ENCODE measurements at places on chromosomes 16 and 17.

DNA sequence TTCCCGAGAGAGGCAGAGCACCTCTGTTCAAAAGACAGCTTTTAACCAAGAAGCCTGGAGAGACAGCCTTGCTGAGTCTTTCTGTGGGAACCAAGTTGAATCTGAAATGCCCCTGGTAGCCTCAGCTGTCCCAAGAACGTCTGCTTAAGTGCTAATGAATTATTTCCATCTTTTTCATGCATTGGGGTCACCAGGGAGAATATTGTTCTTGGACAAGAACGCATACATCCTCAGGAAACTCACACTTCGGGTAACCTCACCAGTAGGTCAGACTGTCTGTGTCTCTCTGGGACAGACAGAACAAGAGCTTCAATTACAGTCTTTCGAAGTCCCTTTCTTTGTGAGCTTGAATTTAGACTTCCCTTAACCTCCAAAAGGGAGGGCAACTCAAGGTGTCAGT lies 134.6 kb upstream of the ADAMTS18 start:
- DNase-seq = no peak

DNA sequence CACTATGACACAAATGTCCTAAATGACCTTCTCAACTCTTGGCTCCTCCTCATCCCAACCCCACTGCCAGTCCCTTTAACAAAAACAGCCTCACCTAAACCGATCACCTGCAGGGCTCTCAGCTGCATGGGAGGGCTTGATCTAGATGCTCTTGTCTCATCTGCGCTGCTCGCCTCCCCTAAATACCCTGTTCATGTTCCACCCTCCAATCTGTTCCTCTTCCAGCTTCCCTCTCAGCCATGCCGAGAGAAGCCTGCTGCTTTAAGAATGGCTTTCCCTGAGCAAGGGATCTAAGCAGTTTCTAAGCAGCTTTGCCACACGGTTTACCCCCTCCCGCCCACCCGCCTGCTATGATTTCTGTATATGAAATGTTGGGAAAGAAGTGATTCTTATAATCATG lies 23.7 kb downstream of the PIPOX start:
- no peak for DNase-seq

GRCh38 chr17:78315355-78316114 lies 44.3 kb downstream of the SOCS3 start:
- DNase-seq = peak; percentile 95

- DNase-seq = peak; percentile 42
Observed at GRCh38 chr17:76714822-76715495, 4.2 kb upstream of the MXRA7 start.

GRCh38 chr17:50170662-50171370 lies 5.0 kb downstream of the SGCA start:
- DNase-seq = peak; percentile 50

GRCh38 chr17:49859991-49860953 lies 12.4 kb upstream of the TAC4 start:
- no peak for DNase-seq

GRCh38 chr16:11535494-11535893 lies 51.2 kb downstream of the LITAF start:
- no peak for DNase-seq

GRCh38 chr16:1534021-1535020 lies 855 bp downstream of the TMEM204 start:
- no peak for DNase-seq

DNA sequence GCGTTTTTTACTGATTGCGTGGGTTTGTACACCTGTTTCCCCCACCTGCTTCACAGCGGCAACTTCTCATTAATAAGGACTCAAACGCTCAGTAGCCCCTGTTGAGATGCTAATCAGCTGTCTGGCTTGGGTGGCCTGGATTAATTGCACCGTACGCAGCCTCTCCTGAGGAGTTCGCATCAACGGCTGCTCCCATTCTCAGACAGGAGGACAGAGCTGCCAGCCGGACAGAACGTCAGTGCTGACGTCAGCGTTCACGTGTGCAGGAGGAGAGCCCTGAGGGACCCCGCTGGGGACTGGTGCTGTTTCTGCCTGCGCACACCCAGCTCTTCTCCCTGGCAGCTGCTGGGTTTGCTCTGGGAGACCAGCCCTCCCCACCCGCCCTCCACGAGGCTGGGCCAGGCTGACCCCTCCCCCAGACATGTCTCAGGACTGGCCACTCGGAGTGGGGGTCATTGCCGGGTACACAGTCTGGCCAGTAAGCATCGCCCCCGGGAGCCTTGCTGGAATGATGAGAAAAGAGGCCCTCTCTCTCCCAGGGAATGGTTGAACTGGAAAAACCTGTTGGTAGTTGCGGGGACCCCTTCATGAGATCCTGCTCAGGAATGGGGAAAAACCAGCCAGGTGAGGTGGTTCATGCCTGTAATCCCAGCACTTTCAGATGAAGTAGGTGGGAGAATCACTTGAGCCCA lies 5.7 kb upstream of the BANP start:
- DNase-seq = no peak

DNA sequence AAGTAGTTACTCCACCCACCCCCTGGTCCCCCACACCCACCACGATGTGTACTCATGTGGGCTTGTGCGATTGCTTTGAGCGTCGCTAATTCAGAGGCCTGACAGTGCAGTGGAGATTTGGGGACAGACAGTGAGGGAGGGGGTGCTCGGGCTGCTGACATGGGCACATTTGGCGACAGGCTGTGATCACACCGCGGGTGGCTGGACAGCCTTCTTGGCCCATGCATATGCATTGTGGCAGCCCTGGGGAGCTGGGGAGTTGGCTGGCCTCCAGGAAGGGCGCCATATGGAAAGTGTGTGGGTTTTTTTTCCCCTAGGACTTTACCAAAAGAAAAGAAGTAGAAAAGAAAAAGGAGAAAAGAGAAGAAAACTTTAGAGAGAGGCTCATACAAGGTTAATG lies 275.5 kb upstream of the N4BP1 start:
- DNase-seq = no peak

- DNase-seq = no peak
Observed at GRCh38 chr16:11554053-11554452, 32.7 kb downstream of the LITAF start.

- DNase-seq = no peak
Observed at GRCh38 chr17:78806451-78806850, 24.4 kb upstream of the CYTH1 start.

- DNase-seq = no peak
Observed at GRCh38 chr16:8358937-8359336, 231.4 kb downstream of the TMEM114 start.

- DNase-seq = peak; percentile 91
Observed at GRCh38 chr17:2982854-2983253, 80.6 kb downstream of the OR1D5 start.

GRCh38 chr17:48878920-48879898 lies 13.4 kb upstream of the ATP5MC1 start:
- DNase-seq = peak; percentile 57

DNA sequence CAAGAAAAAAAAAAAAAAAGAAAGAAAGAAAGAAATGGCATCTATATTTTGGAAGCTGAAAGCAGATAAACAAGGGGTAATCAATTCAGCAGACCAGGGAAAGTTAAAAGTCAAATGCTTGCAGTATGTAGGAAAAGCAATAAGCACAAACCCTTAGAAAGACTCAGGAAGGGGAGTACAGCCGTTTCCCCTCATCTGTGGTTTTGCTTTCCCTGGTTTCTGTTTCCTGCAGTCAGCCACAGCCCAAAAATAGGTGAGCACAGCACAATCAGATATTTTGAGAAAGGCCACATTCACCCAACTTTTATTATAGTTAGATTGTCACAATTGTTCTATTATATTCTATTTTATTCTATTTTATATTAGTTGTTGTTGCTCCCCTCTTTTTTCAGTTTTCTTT lies 14.4 kb upstream of the ALOX12 start:
- no peak for DNase-seq

DNA sequence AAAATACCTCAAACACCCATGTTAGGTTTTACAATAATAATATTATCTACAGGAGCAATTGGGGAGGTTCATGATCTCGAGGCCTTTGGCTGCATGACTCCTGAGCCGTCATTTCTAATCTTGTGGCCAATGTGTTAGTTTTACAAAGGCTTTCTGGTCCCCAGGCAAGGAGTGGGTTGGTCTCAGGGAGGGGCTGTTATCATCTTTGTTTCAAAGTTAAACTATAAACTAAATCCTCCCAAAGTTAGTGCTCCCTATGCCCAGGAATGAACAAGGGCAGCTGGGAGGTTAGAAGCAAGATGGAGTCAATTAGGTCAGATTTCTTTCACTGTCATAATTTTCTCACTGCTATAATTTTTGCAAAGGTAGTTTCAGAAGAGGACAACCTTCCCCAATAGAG lies 9.1 kb upstream of the CCL5 start:
- no peak for DNase-seq

DNA sequence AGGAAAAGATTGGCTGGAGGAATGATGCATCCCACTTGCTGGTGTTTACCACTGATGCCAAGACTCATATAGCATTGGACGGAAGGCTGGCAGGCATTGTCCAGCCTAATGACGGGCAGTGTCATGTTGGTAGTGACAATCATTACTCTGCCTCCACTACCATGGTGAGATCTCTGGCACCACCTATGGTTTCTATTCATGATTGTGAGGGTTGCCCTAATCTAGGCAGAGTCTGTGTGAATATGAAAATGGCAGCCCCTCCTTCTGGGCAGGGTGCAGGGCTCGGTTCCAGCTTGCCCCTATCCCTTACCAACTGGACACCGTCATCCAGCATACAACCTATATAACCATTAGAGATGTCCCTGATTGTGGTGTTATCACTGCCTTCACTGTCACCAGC lies 33.4 kb downstream of the ITGB3 start:
- DNase-seq = no peak

DNA sequence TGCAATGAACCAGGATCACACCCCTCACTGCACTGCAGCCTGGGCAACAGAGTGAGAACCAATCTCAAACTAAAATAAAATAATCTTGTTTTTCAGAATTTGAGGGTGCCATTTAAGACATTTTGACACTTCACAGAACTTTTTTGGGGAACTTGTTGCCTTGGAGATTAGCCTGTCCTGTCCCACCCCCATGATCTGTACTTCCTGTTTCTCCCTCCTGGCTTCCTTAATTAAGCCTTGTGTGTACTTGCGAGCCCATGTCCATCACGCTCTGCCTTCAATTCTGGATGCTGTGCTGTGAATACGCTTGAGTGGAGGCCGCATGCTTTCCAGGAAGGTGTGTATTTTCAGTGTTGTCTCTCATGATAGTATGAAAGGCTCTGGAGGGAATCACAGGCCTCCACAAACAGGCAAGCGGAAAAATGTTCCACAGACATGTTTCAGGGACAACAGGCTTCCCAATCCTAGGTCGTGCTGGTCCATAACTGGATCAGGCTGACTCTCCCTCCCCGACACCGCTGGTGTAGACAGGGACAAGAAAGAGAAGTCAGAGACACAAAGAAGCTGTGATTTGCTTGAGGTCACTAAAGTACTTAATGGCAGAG lies 56.9 kb downstream of the NOS2 start:
- DNase-seq = no peak

DNA sequence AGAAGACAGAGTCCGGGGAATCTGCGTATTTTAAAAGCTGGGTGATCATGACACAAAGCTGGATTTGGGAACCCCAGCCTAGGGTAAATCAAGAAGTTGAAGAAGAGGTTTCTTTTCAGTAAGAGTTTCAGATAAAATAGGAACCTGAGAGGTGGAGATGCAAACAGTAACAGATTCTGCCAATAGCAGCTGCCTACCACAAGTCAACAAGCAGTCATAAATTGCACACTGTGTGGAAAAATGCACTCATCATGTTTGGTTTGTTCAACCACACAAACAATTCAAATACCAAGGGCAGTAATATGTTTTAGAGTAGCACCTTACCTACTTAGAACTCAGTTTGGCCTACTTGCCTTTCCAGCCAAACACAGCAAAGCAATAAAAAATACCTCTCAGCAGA lies 14.0 kb downstream of the MYO1D start:
- no peak for DNase-seq

DNA sequence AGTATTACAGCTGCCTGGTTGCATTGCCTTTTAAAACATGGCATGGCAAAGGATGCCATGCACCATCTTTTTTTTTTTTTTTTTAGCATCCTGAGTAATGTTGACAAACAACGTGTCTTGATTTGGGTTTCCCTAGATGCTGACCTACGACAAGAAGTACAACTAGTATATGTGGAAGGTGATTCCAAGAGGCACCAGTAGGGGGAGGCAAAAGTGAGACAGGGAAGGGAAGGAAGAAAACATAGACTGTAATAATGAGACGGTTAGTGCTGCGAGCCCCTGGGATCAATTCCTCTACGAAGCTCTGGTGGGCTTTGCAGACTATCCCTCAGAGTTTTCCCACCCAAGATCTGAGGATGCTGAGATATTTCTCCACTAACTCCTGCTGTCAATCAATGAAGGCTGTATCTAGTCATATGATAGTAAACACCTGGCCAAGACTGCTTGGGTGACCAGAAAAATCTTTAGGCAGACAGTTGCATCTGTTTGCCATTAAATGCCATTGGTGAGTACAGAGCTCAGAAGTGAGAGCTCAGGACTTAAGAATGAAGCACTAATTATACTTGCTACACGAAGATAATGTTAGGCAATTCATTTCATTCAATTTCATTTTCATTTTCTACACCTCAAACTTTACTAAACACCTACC lies 458.6 kb upstream of the GOT2 start:
- no peak for DNase-seq

DNA sequence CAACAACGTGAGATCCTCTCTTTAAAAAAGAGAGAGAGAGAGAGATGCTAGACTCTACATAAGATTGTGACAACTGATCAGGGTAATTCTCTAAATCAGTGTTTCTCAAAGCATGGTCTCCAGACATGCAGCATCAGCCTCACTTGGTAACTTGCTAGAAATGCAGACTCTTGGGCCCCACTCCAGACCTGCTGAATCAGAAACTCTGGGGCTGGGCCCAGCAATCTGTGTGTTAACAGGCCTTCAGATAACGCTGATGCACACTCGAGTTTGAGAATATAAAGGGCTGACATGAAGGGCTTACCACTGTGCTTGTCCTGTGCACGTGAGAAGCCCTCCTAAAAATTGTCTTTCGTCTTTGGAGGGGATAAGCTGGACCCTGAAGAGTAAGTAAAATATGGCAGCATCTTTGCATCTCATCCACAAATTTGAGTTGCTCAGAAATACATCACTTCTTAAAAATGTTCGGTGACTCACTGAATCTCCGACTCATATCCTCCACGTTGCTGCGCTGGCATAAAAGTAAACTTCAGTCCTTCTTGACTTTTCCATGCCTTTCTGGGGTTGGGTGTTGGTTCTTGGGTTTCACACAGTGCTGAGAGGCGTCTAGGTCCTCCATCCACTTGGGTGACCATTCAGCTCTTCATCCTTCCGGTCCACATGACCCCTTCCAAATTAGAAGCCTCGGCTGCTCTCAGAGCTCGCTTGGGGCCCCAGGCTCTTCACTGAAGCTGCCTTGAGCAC lies 26.1 kb upstream of the KDM8 start:
- peak; percentile 67 for DNase-seq
